ENCODE measurements at places on chromosomes 3 and 15. TPM values are rescaled to one million over a fixed set of nuclear protein-coding genes. Genes with fewer than 3 reads are reported as not detected.
A peak's percentile ranks its signal among the peaks of the same experiment; 100 is the strongest.

CNTN3 gene
- not detected for total RNA-seq

GRCh38 chr15:70284438-70285214, 186.9 kb upstream of the TLE3 start:
- DNase-seq = no peak

CHRNA7 gene
- not detected for total RNA-seq

DNA sequence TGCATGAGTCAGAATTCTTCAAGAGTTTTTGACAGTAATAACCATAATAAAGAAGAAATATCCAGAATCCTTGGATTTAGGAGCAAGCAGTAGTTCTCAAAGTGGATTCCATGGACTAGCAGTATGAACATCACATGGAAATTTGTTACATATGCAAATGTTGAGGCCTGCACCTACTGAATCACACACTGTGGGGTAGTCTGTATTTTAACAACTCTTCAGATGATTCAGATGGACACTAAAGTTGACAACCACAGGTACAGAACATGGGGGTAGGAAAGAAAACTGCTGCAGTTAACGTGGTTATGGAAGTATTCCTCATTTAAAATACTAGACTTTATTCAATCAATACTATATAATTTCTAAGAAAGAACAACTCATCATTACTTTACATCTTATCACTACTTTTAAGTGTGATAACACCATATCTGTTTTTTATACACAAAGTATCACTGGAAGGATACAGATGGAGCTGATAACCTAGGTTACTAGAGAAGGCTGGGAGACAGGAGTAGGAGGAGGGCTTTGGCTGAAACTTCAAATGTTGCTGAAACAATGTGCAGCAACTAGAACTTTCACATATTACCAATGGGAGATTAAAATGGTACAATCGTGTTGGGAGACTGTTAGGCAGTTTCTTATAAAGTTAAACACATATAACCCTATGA, 11.7 kb downstream of the NEDD4 start:
- DNase-seq = no peak

DNA sequence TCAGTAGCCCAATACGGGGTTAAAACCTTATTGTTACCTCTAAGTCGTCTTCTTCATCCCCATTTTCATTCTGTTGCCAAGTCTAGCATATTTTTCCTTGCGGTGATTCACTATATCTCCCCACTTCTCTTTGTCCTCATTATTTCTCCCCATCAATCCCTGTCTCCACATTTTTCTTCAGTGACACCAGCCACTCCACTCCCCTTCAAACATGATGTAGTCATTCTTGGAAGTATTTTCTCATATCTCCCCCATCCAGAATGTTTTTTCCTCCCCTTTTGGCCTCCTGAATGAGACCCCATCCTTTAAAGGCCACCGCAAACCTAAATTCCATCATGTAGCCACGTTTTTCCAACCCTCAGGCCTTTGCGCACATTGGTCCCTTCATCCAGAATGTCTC, 105.9 kb downstream of the TOP2B start:
- DNase-seq = no peak

DNA sequence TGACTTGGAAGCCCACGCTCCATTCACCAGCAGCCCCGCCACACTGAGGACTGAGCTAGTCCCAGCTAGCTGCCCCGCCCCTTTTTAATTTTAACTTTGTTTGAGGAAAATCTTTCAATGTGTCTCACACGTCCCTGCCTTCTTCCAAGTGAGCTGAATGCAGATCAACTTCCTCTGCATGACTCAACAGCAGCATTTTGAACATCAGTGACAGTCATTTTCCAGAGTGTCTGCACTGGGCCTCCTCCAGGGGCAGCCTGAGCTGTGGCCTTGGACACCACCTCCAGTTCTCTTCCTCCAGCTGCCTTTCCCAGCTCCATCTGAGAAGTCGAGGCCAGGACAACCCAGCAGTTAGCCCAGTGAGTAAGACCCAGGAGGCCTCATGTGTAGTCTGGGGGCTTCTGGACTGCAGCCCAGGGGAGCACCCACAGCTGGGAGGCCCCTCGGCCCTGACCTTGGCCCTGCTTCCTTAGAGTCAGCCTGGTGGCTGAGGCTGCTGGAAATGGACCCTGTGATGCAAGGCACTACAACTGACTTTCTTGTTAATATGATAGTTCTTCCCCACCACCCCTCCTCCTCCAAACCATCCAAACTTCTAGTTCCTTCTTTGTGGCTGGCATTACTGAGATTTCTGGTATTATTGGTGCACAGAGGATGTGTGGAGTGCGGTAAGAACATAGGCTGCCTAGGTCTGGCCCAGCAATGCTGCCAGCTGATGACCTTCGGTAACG, 21.4 kb upstream of the ESYT3 start:
- DNase-seq = no peak

GRCh38 chr3:15331606-15332404, 581 bp downstream of the SH3BP5 start:
- DNase-seq = peak; percentile 41

- DNase-seq = no peak
Observed at GRCh38 chr15:98276018-98276417, 315.5 kb downstream of the ARRDC4 start.

DNA sequence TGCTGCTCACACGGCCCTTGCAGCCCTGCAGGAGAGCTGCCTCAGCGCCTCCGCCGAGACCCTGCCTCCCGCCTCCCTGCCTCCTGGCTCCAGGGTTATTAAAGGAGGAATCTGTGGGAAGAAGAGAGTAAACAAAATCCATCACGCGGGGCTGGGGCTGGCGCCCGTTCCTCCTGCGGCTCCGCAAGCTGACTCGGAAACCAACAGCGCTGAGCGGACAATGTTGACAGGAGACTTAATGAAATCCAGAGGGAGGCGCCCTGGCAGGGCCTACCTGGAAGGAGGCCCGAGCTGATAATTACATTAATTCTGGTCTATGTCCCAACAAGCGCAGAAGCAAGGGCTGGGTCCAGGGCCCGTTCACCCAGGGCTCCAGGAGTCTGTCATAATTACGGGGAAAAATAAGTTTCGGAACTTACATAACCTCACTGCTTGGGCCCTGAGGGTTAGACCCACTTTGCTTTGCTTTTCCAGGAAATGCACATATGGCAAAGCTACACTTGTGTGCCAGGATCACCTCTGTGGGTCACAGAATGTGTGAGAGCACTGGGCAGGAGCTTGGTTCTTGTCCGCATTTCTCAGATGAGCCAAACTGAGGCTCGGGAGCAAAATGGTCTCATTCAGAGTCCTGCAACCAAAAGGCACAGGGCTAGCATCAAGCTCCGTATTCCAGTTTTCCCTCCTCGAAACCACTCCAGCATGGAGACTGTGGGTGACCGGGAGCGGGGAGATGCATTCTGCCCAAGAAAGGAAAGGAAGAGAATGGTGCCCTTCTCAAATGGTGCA, 43.8 kb upstream of the SLC6A6 start:
- DNase-seq = no peak

DNA sequence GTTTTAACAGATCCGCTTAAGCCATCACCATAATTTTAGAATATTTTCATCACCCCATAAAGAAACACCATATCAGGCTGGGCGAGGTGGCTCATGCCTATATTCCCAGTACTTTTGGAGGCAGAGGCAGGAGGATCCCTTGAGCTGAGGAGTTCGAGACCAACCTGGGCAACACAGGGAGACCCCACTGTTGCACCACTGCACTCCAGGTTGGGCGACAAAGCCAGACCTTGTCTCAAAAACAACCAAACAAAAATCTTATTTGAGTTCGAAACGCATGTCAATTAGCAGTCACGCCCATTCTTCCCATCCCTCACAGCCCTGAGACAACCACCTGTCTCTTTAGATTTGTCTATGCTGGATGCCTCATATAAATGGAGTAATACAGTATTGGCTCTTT, 119.9 kb downstream of the KLF13 start:
- DNase-seq = no peak

DNA sequence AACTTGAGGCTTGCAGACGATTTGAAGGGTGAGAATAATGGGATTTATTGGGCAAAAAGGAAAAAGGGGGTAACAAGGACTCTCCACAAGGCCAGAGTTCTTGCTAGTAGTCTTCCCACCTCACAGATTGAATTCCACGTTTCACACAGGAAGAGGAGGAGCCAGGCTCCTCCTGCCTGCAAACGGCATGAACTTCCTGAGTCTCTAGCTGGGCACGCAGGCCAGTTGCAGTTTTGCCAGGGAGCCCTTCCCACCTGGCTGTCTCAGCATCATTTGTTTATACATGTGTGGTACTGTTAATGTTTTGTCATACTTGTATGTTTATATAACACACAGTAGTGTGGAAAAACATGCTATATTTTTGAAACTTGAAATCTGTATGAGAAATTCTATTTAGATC, 155.0 kb downstream of the NLGN1 start:
- no peak for DNase-seq

TMC3 gene
- not detected for total RNA-seq

GRCh38 chr15:75359537-75360250, 8.7 kb downstream of the MAN2C1 start:
- no peak for DNase-seq

GRCh38 chr3:135806317-135806716, 159.2 kb upstream of the PPP2R3A start:
- DNase-seq = no peak

TPRG1 gene
- total RNA-seq = 8.7 TPM

DNA sequence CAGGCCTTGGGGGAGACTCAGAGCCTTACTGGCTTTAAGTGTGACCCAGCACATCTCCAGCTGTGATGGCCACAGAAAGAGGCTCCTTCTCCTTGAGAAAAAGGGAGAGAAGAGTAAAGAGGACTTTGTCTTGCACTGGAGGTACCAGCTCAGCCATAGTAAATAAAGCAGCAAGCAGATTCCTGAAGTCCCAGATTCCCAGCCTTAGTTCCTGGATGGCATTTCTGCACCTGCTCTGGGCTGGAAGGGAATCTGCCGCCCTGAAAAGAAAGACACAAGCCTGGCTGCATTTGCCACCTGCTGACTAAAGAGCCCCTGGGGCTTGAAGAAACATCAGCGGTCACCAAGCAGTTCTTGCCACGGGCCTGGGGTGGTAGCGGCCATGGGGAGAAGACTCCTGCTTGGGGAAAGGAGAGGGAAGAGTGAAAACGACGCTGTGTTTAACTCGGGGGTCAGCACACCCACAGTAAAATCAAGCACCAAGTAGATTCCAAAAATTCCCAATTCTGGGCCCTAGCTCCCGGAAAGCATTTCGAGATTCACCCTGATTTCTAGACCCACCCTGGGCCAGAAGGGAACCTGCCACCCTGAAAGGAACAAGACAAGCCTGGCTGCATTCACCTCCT, 24.2 kb upstream of the TNK2 start:
- DNase-seq = no peak

DNA sequence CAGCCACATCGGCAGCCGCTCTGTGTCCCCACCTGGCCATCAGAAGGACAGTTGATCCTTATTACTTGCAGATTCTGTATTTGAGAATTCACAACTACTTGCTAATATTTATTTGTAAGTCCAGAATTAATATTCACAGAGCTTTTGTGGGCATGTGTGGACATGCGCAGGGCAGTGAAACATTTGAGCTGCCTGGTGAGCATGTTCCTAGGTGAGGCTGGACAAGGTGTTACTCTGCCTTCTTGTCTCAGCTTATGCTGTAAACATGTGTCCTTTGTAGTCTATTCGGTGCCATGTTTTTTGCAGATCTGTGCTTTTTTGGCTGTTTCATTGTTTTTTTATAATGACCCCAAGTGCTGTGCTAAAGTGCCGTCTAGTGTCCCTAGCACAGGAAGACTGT, 15.6 kb downstream of the FAH start:
- no peak for DNase-seq

LMAN1L gene
- total RNA-seq = 0.63 TPM

UTS2B gene
- total RNA-seq = not detected

GRCh38 chr3:113241292-113242095, 30.1 kb downstream of the BOC start:
- DNase-seq = no peak

NR1I2 gene
- total RNA-seq = 0.20 TPM

DNA sequence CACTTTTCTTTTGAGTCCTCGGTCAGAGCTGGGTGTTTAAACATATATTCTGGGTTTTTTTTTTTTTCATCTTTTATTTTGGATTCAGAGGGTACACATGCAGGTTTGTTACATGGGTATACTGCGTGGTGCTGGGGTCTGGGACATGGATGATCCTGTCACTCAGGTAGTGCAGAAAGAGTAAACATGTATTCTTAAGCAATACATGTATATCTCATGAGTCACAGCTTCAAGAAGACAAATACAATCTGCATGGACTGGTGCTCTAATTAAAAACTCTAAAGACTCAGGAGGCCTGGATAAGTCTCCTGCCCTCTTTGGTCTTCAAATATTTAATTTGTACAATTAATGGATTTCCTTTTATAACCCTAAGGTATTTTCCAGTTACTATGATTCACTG, 50.6 kb upstream of the PHLDB2 start:
- DNase-seq = no peak

SLC28A1 gene
- total RNA-seq = not detected

GCSAM gene
- 19.6 TPM for total RNA-seq

- DNase-seq = no peak
Observed at GRCh38 chr15:100980410-100981046, 61.4 kb downstream of the LRRK1 start.

DNA sequence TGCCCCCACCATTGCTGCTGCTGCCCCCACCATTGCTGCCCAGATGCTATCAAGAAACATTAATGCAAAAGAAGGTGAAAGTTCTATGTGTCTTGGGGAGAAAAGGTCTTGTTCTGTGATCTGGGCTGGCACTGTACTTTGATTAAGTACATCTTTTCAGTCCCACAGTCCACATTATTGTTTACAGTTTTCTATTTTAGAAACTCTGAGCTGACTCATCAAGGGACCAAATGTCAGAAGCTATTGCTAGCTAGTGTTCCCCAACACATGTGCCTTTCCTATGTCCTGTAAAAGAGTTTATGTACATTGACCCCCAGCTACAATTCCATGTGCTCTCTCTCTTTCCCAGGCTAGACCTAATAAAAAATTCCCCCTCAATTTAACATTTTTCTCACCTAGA, 264.7 kb upstream of the NECTIN3 start:
- DNase-seq = no peak

SHC4 gene
- 2.8 TPM for total RNA-seq

- no peak for DNase-seq
Observed at GRCh38 chr3:188246905-188247304, 92.9 kb downstream of the LPP start.

- DNase-seq = no peak
Observed at GRCh38 chr15:68821841-68822381, 1.2 kb upstream of the ANP32A start.

DNA sequence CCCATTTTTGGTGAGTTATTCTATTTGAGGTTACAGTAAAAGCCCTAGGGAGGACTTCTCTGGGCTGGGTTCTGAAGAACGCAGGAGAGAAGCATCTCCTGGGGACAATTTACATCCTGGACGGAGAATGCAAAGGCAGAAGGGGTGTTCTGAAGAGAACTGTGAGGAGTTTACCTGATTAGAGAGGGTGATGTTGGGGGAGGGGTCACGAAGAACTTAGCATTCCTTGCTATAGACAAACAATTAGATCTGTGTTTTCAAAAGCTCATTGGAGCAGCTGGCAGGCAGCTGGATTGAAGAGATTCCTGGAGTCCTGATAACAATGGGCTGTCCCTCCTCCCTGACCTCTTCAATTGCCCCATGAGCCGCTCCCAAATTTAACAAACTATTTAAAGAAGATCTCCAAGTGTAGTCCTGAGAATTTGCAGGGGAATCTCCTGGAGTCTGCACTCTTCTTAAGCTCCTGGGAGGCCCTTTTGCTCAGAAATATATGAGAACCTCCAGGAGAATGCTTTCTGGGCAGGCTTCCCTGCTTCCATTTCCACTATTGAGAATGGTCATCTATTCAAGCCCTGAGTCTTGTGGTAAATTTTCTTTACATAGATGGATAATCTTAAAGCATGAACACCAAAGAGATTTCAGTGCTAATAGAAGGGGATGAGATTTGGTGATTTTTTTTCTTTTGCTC, 55.3 kb downstream of the ARHGAP31 start:
- DNase-seq = no peak

- no peak for DNase-seq
Observed at GRCh38 chr15:89041507-89041906, 46.7 kb upstream of the ABHD2 start.

TMEM108 gene
- not detected for total RNA-seq

PLSCR2 gene
- not detected for total RNA-seq
